Body of pancreas (tissue), 4 donors: ENCODE measurements at places on chromosomes 7 and 10. TPM values are rescaled to one million over a fixed set of nuclear protein-coding genes. Genes with fewer than 3 reads are reported as not detected.

Gene SPDYE2
- total RNA-seq = not detected

Gene CASTOR2
- total RNA-seq = 9.6 TPM

GRCh38 chr7:114759347-114760062 is 162.4 kb upstream of the MDFIC start:
- DNase-seq = no peak

Gene AKR1C3
- 34.6 TPM for total RNA-seq

- no peak for DNase-seq
These were observed 16.2 kb upstream of the AGK start for GRCh38 chr7:141534757-141535737.

DNA sequence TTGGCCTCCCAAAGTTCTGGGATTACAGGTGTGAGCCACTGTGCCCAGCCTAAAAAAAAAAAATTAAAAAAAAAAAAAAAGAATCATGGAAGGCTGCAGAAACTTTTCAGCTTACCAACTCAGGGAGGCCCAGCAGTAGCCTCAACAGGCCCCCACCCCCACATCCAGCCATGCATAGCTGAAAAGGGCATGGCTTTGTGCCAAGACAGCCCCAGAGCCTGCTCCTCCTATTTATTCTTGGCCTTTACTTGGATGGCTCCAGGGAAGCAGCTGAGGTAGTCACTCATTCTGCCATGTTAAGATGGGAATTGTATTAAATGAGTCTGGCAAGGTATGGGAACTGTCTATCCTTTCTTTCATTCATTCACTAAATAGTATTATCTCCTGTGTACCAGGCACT is 13.7 kb upstream of the CNNM2 start:
- DNase-seq = no peak

DNA sequence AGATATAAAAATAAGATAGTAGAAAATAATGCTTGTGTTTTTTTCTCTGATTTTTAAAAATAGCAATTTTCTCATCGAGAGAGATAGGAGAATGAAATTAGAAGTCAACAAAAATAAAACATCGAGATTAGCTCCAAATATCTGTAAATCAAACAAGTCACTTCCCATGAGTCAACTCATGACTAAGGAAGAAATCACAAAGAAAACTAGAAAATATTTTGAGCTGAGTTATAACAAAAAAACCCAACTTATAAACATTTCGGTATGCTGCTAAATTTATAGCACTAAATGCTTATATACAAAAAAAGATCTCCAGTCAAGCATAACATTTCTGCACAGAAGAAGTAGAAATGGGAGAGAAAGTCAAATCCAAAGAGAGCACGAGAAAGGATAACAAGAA is 140.1 kb downstream of the ITGA8 start:
- DNase-seq = no peak

Gene GARIN1A
- 0.33 TPM for total RNA-seq

Gene NUTM2E
- total RNA-seq = 1.6 TPM

DNA sequence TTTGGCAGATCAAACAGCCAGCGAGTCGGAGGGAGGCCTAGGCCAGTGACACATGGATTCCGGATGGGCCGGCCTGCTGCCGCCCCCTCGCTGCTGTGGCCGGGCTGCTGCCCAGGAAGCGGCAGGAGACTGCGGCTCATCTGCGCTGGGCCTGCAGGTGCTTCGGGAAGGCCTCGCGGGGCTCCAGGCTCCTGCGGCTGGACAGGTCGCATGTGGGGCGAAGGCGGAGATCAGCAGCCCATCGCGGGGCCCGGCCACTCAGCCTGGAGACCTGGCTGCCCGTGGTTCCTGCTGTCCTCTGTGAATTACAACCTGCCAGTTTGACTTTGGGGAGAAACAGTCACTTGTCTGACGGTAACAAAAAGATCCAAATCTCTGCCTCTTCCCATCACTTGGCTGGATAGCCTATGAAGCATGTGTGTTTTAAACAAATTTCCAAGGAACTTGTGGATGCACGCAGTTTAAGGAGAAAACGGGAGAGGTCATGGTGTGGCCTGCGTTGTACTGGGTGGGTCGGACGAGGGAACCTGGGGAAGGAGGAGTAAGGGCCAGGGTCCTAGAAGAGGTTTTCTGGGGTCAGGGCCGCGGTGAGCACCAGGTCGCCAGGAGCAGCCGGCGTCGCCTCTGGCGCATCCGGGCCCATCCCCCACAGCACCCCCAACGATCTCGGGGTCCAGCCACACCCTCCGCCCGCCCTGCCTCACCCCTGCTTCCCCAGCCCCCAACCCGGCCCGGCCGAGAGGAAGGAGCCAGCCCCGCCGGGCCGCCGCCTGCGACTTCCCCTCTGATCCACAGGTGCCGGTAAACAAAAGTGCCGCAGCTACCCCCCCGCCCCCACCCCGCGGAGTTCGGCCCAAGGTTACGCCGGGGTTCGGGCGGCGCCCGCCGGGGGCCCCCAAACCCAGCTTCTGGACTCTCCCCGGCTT is 1.6 kb downstream of the SPOCK2 start:
- no peak for DNase-seq

DNA sequence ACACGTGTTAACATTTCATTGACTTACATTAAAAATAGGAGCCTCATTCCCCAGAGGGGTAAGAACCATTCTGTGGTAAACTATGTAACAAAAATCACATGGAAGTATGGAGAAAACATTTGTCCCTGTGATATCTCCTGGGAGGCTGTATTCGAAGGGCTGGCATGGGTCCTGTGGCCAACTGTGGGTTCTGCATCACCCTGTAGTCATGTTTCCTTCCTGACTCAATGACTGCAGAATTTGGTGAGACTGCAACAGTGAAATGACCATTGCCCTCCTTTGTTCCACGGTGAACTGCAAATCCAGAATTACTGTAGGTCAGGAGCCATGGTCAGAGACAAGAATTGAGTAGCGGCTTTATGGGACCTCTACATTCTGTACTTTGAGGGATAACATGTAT is 3.6 kb upstream of the ZEB1 start:
- no peak for DNase-seq

DNA sequence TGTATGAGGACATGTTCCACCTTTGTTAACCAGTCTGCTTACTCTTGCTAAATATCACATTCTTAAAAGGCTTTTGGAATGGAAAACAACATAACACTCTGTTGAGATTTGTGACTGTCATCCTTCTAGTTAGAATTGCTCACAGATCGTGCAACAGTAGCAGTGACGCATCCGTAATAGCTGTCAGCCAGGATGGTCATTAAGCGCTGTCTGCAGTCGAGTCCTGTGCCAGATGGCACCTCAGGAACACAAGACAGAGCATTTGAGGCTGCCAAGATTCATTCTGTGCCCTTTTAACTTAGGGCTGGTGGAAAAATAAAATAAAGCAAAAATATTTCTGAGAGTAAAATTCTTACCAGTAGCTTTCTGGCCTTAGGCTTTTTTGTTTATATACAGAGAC is 348.6 kb downstream of the ANKRD7 start:
- no peak for DNase-seq

- DNase-seq = no peak
These were observed 77.5 kb upstream of the KMT2E start for GRCh38 chr7:104936546-104936945.

Gene LRRC17
- 2.0 TPM for total RNA-seq

Gene EGR2
- total RNA-seq = 4.2 TPM

DNA sequence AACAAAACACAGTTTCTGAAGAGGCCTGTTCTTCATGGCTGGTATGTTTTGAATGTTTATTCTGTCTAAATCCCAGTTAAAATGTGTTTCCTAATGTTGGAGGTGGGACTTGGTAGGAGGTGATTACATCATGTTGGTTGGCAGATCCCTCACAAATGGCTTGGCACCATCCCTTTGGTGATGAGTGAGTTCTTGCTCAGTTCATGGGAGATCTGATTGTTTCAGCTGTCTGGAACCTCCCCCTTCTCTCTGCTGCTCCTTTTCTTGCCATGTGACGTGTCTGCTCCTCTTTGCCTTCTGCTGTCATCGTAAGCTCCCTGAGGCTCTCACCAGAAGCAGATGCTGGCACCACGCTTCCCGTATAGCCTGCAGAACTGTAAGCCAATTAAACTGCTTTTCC is 383.6 kb upstream of the TPK1 start:
- DNase-seq = no peak

DNA sequence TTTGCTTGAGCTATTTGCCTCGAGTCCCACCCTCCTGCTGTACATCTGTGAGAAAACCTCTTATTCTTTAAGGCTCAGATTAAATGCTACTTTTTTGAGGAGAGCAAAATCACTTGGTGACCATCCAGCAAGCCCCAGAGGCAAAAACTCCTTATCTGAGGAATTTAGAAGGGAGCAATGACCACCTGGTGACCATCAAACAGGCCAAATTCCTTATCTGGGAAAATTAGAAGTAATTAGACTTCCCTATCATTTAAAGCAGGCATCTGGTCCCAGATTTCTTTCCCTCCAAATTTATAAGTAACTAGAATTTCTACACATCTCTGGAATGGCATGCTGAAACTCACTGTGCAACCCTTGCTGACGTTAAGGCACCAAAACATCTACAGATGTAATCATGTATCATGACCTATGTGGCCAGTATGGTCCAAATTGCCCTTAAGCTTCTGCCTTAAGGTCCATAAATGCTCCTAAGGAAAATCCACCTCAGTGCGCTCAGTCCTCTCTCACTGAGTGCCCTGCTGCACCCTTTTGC is 40.9 kb upstream of the PDLIM1 start:
- DNase-seq = no peak

DNA sequence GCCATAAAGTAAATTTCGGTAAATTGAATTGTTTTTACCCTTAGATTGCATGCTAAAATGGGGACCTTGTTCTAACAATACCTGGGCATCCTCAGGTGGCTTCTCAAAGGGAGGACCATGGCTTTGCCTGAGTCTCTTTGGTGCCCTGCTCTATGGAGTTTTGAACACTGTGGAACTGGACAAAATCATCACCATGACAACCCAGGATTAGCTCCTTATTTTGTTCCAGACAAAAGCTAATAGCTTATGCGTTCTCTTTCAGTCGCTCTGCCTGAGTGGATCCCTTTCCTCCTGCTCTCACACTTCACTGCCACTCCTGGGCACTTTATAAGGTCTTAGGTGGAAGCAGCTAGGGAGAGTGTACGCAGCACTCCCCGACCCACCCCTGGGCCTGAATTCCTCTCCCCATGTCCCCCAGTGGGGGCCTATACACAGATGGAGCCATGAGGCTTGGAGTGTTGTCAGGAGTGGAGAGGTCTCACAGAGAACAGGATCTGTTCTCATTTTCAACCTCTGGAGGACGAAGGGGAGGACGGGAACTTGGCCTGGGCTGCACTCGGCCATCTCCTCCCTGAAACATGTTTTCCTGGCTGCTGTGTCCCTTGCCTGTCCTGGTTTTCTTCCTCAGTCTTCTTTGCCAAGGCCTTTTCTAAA is 19.0 kb downstream of the ADCYAP1R1 start:
- DNase-seq = no peak
